ENCODE measurements at places on chromosomes 6 and 20.
A peak's percentile ranks its signal among the peaks of the same experiment; 100 is the strongest.

DNA sequence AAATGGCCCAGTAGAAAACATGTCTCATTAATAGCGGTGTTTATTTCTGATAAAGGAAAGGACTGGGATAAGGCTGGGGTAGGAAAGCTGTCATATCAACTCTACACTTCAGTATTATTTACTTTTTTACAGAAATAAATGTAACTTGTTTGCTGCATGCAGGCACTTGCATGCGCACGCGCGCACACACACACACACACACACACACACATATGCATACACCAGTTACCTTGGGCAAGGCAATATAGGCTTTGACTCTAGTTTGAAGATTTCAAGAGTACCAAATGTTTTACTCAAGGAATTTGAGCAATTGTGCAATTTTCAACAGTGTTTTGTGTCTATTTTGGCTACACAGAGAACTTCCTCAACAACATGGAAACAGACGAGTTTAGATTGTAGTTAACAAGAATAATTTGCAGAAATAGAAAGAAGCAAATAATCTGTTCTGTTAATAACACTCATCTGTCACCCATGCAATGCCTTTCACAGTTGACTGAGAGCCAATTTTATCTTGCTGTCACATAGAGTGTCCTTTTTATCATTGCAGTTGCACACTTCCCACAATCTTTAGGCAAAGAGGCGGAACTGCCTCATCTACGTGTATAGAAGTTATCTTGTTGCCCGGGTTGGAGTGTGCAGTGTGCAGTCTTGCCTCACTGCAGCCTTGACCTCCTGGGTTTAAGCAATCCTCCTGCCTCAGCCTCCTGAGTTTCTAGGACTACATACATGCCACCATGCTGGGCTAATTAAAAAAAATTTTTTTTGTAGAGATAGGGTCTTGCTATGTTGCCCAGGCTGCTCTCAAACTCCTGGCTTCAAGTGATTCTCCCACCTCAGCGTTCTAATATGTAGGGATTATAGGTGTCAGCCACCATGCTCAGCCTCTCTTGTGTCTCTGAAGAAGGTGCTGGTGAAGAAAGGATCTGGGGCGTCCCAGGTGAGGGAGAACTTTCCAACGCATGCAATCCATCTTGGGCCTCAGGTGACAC, 74.8 kb upstream of the SHLD1 start:
- no peak for DNase-seq

DNA sequence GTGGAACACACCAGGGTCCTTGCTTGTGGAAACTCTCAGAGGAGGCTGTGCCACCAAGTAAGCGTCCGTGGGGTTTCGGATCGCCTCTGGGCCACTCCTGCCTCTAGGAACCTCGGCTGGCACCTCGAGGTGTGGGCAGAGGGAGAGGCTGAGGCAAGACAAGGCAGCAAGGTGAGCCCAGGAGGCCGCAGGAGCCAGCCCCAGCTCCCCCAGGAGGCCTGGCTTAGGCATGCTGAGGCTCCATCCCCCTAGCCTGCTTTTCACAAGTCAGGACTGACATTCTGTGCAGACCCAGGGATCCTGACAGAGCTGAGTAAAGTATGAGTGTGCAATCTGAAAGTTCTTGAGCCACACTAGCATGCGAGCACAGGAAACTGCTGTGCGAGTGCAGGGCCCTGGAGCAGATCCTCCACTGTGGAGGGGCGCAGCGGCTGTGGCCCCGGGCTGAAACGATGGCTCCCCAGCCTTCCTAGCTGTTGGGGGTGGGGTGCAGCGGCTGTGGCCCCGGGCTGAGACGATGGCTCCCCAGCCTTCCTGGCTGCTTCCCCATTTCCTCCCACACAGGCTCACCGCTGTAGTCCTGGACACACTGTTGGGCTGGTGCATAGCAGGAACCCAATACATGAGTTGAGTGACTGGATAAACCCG, 75.2 kb upstream of the CD93 start:
- no peak for DNase-seq

DNA sequence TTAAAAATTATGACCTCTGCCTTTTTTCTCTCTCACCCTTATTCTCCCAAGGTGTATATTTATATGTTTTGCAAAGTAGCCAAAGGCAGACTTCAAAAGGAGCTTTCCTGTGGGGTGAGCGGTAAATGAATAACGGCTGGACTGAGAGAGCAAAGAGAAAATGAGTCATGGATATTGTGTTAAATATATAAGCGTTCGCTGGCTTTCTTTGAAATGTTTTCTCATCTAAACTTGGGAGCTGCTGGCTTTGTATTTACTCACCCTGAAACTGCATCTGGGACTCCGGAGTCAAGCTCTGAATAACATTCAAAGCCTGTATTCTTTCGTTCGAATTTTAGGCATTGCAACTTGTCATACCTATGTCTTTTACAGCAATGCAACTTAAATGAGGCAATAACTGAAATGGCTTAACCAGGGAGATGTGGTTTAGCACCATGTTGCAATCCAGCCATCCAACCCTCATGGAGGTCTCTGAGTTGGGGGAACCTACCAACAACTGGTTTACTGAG, 32.0 kb downstream of the ATXN1 start:
- DNase-seq: peak; percentile 34

DNA sequence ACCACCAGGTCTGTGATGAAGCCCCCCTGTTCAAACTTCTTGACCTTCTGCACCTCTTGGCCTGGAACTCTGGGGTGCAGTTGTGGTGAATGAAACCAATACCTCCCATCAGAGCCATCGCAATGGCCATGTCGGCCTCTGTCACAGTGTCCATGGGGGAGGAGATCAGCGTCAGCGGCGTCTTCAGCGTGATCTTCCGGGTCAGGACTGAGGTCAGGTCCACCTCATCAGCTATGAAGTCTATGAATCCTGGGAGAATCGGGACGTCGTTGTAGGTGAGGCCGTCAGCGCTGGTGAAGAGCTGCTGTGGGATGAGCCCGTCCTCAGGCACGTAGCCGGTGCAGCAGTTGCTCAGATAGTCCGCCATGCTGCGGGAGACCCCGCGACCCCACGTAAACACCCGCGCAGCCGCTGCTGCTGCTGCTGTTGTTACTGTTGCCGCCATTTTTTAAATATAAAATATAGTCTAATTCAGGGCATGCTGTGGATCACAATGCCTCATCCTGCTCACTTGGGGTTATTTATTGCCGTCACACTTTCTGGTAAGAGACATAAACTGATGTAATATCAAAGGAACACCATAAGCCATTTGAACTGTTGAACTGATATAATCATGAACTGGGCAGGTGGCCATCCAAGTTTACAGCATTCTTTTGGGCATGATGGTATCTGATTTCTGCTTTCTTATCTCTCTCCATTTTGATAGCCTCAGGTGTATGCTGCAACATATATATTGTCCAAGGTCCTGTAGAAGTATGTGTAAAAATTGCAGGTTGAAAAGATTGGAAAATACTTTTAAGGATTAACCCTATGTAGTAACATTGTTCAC, 18.7 kb upstream of the RNF144B start:
- no peak for DNase-seq

DNA sequence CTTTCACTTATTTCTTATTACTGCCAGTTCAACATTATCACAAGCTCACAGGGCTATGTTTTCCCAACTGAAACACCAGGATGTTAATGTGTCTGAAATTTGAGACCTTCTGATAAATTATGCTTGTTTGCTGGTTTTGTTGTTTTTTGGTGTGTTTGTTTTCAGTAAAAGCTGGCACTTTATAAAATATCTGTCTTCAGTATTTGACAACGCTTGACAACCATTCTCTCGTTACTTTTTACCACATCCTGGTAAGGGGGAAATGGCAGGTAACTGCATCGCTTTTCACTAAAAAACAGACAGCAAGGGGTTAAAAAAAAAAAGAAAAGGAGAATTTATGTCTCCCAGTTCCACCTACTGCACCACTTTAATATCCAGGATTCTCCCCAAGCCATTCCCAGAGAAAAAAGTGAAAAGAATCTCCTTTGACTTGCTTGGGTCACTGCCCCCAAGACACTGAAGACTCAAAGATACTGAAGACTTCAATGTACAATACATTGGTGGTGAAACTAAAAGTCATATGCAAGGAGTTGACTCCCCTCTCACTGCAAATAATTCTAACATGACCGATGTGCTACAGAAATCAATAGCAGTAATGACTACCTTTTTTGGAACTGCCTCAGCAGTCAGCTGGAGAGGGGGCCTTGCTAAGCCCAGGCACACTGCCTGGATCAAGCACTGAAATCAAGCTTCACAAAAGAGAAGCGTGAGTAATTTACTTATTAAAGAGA, 88.9 kb downstream of the HIVEP2 start:
- DNase-seq: no peak

GRCh38 chr20:47392015-47392720, 35.7 kb upstream of the ZMYND8 start:
- no peak for DNase-seq

DNA sequence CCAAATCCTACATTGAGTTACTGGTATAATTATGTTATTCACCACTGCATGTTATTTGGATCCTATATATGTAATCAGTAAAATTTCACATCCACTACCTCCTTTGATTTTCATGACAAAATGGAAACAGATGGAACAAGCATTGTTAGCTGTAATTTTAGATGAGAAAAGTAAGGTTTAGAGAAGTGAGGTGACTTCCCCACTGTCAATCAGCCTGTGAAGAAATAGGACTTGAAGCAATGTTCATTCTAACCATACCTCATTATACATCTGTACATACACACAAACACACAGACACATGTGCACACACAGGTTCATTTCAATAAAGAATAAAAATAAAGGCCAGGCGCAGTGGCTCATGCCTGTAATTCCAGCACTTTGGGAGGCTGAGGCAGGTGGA, 23.7 kb upstream of the QKI start:
- DNase-seq: no peak

DNA sequence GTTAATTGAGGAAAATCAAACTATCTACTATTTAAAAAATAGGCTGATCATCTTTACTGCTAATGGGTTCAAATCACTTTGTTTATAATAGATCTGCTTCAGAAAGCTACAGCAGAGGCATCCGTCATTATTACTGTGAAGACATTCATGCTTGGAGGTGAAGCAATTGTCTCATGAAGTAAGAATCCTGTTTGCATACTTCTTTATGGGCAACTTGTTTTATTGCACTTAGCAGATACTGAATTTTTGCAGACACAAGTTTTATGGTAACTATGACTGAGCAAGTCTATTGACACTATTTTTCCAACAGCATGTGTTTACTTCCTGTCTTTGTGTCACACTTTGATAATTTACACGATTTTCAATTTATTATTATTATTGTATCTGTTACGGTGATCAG, 573.9 kb downstream of the RFPL4B start:
- no peak for DNase-seq

GRCh38 chr6:81820980-81821379, 68.5 kb upstream of the TENT5A start:
- no peak for DNase-seq

- peak; percentile 100 for DNase-seq
These were observed at the start of gene RBM39 for GRCh38 chr20:35741892-35742740. RBM39 (minus strand) TSS chr20:35742260; CDS start chr20:35740874, 1,386 bp downstream.

- no peak for DNase-seq
These were observed 696 bp upstream of the SIRPA start for GRCh38 chr20:1894471-1894950.

DNA sequence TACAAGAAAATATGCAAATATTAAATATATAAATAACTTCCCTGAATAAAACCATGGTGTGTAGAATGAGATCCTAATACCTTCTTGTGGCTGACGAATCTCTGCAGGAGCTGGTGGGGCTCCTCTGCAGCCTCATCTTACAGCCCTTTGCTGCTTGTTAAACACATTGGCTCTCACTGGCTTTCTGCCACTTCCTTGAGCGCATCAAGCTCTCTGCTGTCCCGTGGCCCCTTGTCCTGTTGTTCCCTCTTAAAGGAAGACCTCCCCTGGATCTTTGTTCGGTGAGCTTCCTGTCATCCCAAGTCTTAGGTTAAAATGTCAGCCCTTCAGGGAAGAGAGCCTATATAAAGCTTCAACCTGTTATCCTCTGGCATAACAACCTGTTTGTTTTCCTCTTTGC, 519.6 kb downstream of the DOK5 start:
- no peak for DNase-seq

DNA sequence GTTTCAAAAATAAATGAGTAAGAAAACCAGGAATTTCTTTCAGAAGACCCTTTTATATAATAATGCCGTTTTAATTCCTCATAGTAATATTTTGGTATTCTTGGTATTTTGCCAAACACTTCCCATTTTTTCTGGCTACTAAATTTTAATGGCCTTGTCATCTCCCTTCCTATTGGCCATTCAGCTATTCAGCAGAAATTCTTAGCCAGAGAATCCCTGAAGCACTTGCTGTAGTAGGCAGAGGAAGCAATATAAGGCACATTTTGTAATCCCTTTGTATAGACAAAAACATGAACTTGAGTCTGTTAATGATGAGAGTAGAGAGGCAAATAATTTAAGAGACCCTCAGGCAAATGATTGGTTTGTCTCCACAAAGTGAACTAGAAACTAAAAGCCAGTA, 118.4 kb upstream of the LAMP5 start:
- no peak for DNase-seq

DNA sequence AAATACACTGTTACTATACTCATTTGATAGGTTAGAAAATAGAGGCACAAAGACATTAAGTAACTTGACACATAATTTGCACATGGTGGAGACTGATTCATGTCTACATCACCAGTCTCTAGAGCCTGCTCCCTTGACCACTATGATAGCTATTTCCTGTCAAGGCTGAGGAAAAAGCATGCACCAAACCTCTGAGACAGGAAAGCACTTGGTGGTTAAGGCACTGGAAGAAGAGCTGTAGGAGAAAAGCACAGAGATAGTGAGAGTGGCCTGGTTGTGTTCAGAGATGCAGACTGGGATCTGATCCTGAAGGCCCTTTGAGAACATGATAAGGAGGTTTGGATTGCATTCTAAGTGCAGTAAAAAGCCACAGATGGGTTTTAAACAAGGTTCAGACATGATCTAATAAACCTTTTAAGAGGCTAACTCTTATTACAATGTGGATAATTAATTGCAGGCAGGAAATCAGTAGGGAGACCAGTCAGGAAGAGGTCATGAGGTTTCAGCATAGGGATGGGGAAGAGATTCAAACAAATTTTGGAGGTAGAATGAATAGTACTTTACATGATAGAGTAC, 168.9 kb downstream of the PHF3 start:
- DNase-seq: no peak

- no peak for DNase-seq
These were observed 429.7 kb upstream of the SOX4 start for GRCh38 chr6:21163838-21164180.

DNA sequence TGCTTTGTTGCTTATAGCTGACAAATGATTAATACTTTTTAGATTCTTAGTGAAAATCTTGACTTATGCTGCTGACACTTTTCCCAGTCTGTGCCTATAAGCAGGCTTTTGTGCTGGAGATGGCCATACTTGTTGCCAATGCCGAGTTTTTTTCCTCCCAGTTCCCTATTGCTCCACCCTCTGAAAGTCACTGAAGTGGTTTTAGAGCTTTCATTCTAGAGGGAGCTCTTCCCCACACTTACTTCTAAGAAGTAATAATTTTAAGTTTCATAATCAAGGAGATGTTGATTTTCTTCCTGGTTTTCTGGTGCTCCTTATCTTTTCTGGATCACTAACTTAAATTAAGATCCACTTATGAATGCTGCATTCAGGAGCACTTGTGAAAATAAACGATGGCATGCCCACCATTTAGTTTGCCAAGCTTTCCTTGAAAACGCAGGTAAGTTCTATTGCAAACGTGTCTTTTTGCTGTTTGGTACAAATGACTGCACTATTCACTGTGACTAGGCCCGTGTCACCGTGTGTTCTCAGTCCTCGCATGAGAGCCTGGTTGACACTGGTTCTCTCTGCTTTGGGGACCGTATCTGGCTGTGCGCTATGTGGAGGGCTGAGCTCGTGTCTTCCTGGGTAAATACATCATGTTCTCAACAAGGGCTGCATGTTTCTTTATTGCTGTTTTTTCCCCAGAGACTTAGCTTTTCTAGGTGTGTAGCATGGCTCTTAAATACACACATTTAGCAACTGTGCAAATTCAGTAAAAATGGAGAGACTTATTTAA, 50.2 kb downstream of the GFRA4 start:
- DNase-seq: no peak

Measured in NCI-H446 treated with DMSO at 0.1 percent for 48 hours (cell line).